Stimulated activated CD4-positive, alpha-beta T cell treated with anti-CD3 and anti-CD28 coated beads, Interleukin-12 subunit alpha, Interleukin-12 subunit beta, amount 100 ng/mL, for 4 hours (primary cell): ENCODE measurements at places on chromosomes 7 and 10.
A peak's percentile ranks its signal among the peaks of the same experiment; 100 is the strongest.

- no peak for DNase-seq
These were observed 35.9 kb upstream of the GNA12 start for GRCh38 chr7:2880051-2880450.

- DNase-seq = no peak
These were observed 33.7 kb upstream of the PLXDC2 start for GRCh38 chr10:19782430-19783089.

DNA sequence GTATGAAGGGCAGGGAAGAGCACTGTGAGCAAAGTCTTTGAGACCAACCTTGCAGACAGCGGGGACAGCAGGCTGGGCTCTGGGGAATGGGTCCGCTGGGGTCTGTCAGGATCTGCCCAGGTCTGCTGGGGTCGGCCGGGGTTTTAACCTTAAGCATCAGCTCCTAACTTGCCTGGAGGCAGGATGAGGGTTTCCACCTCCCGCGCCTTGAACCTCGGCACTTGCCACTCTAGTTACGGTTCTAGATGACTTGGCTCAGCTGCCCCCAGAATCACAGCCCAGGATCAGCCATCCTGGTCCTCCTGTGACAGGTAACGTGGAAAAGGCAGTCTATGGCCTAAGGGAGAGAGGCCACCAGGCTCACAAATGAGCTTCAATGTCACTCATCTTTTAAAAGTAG, 50.4 kb upstream of the CACUL1 start:
- DNase-seq = no peak

GRCh38 chr10:87605628-87606251, 53.9 kb upstream of the PAPSS2 start:
- no peak for DNase-seq

DNA sequence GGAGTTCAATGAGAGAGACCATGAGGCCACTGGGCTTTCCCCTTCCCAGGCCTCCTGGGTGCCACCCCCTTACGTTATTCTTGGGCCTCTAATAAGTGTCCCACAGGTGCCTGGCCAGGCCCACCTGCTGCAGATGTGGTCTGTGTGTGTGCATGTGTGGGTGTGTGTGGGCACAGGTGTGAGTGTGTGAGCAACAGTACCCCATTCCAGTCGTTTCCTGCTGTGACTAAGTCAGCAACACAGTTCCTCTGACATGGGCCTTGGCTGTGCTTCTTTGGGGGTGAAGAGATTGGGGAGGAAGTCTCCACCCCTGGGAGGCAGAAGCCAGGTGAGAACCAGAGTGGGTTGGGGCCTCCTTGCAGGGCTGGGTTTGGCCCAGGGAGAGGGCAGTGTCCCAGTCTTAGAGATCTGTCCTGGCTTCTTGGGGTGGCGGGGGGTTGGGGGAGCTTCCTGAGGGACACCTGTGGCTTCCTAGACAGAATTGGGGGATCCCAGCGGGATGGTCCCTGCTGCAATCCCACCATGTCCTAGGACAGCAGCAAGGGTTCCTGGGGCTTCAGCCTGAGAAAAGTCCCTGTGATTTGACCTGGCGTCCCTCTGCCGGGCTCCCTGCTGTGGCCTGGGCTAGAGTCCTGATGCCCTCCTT, 4.1 kb upstream of the PILRB start:
- DNase-seq = peak; percentile 37

DNA sequence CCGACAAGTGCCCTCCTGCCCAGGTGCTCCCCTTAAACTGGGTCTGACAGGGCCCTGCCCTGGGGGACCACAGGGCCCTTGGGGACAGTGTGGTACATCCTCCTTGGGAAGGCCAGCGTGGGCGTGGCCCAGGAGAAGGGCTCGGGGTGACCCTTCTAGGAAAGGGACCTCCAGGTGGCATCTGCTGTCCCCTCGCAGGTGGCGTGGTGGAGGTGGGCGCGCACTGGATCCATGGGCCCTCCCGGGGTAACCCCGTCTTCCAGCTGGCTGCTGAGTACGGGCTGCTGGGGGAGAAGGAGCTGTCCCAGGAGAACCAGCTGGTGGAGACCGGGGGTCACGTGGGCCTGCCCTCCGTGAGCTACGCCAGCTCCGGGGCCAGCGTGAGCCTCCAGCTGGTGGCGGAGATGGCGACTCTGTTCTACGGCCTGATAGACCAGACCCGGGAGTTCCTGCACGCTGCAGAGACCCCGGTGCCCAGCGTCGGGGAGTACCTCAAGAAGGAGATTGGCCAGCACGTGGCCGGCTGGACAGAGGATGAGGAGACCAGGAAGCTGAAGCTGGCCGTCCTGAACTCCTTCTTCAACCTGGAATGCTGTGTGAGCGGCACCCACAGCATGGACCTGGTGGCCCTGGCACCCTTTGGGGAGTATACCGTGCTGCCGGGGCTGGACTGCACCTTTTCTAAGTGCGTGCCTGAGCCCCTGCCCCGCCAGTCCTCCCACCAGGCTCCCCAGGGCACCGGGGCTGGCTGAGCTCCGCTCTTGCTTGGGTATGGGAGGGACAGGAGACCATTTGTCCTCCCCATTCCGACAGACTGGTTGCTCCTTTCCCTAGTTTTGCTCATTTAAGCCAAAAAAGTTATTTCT, 972 bp downstream of the PAOX start:
- DNase-seq = no peak

GRCh38 chr7:52479990-52480389, 555.4 kb upstream of the POM121L12 start:
- DNase-seq = no peak

GRCh38 chr10:112383325-112383724, 9.4 kb downstream of the ACSL5 start:
- no peak for DNase-seq

- DNase-seq = no peak
These were observed 18.3 kb downstream of the INPP5A start for GRCh38 chr10:132555648-132556575.

GRCh38 chr10:44830022-44830421, 81.1 kb upstream of the TMEM72 start:
- DNase-seq = no peak

DNA sequence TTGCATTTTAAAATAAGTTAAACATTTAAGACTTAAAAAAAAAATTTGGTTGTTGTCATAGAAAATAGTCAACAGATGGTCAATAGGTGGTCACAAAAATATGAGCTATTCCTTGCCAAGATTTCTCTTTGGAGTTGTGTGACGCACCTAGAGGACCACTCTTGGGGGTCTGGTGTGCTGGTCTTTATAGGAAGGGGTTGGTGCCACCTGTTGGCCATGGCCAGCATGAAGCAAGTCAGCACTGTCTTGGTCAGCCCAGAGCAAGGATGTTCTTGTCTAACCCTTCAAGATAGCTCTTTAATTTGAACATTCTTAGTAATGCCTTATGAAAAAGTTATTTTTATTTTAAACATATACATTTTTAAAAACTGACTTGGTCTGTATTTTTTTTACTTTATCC, 267.9 kb upstream of the CNTNAP2 start:
- no peak for DNase-seq

DNA sequence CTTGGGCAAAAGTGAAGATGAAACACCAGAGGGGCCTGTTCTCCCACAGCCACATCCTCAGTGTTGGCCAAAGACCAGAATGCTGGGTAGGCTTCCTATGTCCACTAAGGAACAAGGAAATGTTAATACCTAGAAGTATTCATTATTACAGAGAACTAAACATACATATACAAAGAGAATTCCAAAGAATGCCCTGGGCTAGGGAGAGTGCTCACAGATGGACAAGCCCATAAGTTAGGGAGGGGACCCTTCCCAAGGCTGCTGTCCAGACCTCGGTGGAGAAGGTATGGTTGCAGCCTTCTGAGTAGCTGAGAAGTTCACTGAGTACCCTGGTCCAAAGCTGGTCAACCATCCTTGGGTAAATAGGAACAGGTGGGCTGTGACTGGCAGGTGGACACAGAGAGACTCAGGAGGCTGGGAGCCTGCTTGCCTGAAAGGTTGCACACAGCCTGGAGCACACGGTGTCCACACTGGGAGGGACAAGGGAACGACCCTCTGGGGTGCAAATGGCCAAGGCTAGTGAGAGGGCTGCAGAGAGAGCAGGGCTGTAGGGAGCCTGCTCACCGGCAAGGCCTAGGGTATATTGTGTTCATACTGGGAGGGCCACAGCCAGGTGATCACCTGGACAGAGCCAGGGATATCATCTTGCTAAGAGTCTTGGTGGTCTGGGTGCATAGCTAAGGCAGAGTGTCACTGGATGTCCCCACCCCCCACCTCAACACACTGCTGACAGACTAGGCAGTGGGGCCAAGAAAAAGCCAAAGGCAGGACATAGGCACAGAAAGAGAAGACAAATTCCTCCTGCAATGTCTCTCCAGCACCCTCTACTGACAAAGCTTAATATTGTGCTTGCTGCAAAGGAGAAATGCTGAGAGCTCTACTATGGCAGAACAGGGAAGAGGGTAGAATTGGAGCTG, 40.3 kb downstream of the CPVL start:
- DNase-seq = no peak
